Mesangial cell (primary cell): ENCODE measurements at places on chromosomes 12 and 14. TPM values are rescaled to one million over a fixed set of nuclear protein-coding genes. Genes with fewer than 3 reads are reported as not detected.

Gene MOK
- total RNA-seq: 7.8 and 11.4 TPM in 2 replicates

Gene PAH
- total RNA-seq: not detected in 2 replicates

Gene SPX
- 3.3 and 6.5 TPM in 2 replicates for total RNA-seq

Gene CDCA3
- 7.2 and 171 TPM in 2 replicates for total RNA-seq

Gene TC2N
- total RNA-seq: 0.16 and 2.7 TPM in 2 replicates

Gene C3AR1
- total RNA-seq: 0.13 and 0.16 TPM in 2 replicates

Gene CLEC2D
- 0.81 and 2.5 TPM in 2 replicates for total RNA-seq

Gene CCDC38
- not detected in 2 replicates for total RNA-seq
